Naive thymus-derived CD8-positive, alpha-beta T cell (primary cell): ENCODE measurements at places on chromosomes 13 and 19. TPM values are rescaled to one million over a fixed set of nuclear protein-coding genes. Genes with fewer than 3 reads are reported as not detected.

PABPC3 gene
- 0.16 TPM for polyA plus RNA-seq

KCTD15 gene
- polyA plus RNA-seq: not detected

DNA sequence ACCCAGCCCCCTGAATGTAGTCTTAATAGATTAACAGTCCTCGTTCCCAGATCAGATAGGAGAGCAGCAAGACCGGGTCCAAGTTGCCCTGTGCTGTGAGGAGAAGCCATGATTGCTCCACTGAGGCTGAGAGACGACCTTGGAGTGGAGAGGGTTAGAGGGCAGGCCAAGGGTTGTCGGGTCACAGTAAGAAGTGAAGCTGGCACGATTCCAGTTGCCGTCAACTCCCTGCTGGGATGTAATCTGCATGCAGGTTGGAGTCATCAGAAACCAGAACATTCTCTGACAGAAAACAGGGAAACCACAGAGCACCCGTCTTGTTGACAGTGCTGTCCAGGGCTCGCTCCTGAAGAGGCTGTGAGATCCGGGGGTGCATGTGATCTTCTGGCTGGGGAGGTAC is 19.0 kb upstream of the ATP11A start:
- peaks cover 11% of the 10 kb centered on the region for H3K4me1 ChIP-seq
- H3K27ac ChIP-seq: no peak overlapping the region
- DNase-seq: no peak
- no peaks in the 10 kb centered on the region for H3K36me3 ChIP-seq
- H3K27me3 ChIP-seq: peaks cover 5% of the 10 kb centered on the region

GRCh38 chr19:28949535-28949934 is 263.4 kb downstream of the UQCRFS1 start:
- H3K36me3 ChIP-seq: no peaks in the 10 kb centered on the region
- H3K4me1 ChIP-seq: no peaks in the 10 kb centered on the region
- no peaks in the 10 kb centered on the region for H3K27me3 ChIP-seq
- no peak overlapping the region for H3K4me3 ChIP-seq
- H3K27ac ChIP-seq: no peak overlapping the region
- DNase-seq: no peak

GRCh38 chr13:91031508-91031907 is 316.0 kb upstream of the MIR17HG start:
- H3K4me1 ChIP-seq: no peaks in the 10 kb centered on the region
- no peak for DNase-seq
- peaks cover 6% of the 10 kb centered on the region for H3K27me3 ChIP-seq
- no peak overlapping the region for H3K4me3 ChIP-seq

DNA sequence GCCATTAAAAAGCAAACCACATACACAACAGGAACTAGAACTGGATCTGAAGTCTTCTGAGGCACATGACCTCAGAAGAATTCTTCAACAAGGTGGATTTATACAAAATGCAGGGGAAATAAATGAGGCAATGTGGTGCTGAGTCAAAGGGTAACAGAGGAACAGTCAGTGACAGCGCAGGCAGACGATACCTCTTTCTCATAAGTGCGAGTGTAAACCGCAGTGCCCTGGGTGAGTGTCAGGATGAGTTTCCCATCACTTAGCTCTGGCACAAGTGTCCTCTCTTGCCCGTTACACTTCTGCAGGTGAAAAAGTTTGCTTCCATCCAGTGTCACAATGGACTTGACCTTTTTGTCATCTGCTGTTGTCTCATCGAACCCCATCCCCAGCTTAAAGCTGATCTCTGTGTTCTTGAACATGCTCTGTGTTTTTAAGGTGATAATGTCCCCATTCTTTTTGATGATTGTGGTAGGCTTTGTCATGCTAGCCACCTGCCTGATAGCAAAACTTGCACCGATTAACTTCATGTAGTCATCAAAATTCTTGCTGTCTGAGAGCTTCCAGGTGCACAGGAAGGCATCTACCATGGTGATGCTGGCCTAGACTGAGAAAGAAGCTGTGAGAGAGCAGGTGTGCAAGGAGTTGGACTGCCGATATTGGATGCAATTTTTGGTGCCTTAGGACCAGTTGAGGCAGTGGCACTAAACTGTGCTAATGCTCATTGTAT is 97.3 kb downstream of the AKAP11 start:
- DNase-seq: no peak
- no peak overlapping the region for H3K27ac ChIP-seq
- no peaks in the 10 kb centered on the region for H3K36me3 ChIP-seq
- no peak overlapping the region for H3K4me3 ChIP-seq
- no peaks in the 10 kb centered on the region for H3K27me3 ChIP-seq

C1QTNF9B gene
- not detected for polyA plus RNA-seq

GPC6 gene
- not detected for polyA plus RNA-seq

SMAD9 gene
- 0.03 TPM for polyA plus RNA-seq

- H3K27me3 ChIP-seq: no peaks in the 10 kb centered on the region
- peaks cover 8% of the 10 kb centered on the region for H3K4me1 ChIP-seq
- no peak for DNase-seq
- H3K4me3 ChIP-seq: no peak overlapping the region
- no peaks in the 10 kb centered on the region for H3K36me3 ChIP-seq
Observed at GRCh38 chr13:97379386-97379785, 54.6 kb upstream of the RAP2A start.

DNA sequence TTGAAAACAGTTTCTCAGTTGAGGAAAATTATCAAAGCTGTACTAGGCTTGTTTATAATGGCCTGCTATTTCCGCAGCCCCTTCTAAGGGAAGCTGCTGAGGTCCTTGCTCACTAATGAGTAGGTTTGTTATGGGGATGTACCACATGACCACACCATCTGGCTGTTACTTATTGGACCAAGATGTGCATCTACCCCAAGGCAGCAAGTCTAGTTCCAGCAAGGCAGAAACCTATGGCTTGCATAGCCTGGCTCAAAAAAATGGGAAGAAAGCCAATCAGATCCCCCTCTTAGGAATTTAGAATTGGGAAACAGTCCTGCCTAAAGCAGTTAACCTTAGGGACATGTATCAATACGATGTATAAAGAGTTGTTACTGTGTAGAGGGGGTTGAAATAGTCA is 186.5 kb upstream of the SPRY2 start:
- H3K4me3 ChIP-seq: no peak overlapping the region
- no peaks in the 10 kb centered on the region for H3K36me3 ChIP-seq
- no peaks in the 10 kb centered on the region for H3K27me3 ChIP-seq

DNA sequence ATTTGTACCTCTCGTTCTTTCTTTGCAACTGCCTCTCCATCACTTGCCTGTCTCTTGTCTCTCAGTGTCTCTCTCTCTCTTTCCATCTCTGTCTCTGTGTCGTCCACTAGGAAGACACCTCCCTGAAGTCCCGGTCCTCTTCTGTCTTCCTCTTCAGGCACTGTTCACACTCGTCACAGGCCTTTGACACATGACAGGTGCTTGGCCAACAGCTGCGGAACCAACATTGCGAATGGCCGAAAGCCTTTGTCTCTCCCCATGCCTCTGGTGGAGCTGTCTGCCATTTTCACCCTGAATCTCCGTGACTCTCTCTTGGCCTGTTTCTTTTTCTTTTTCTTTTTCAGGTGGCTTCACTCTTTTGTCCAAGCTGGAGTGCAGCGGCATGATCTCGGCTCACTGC is 2.8 kb downstream of the HIPK4 start:
- DNase-seq: no peak
- H3K4me3 ChIP-seq: no peak overlapping the region
- no peaks in the 10 kb centered on the region for H3K27me3 ChIP-seq
- H3K36me3 ChIP-seq: no peaks in the 10 kb centered on the region
- H3K27ac ChIP-seq: no peak overlapping the region

DNA sequence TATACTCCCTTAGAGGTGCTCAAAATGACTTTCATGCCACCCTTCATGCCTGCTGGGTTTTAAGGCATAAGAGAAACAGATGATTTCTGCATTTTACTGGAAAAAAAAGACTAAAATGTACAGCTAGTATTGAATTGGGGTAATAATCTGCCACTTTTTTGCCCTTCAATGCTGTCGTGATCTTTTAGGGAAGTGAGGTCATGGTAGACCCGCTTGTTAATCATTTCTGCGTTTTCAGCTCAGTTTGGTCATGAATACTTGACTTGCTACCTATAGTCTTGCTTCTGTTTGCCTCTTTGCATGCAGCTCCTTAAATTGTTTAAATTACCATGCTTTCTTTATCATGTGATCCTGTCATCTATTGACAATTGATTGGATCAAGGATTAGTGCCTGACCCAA is 90.4 kb downstream of the PCCA start:
- DNase-seq: no peak
- H3K27me3 ChIP-seq: no peaks in the 10 kb centered on the region
- no peak overlapping the region for H3K27ac ChIP-seq
- peaks cover 20% of the 10 kb centered on the region for H3K4me1 ChIP-seq
- no peaks in the 10 kb centered on the region for H3K36me3 ChIP-seq
- no peak overlapping the region for H3K4me3 ChIP-seq

DNA sequence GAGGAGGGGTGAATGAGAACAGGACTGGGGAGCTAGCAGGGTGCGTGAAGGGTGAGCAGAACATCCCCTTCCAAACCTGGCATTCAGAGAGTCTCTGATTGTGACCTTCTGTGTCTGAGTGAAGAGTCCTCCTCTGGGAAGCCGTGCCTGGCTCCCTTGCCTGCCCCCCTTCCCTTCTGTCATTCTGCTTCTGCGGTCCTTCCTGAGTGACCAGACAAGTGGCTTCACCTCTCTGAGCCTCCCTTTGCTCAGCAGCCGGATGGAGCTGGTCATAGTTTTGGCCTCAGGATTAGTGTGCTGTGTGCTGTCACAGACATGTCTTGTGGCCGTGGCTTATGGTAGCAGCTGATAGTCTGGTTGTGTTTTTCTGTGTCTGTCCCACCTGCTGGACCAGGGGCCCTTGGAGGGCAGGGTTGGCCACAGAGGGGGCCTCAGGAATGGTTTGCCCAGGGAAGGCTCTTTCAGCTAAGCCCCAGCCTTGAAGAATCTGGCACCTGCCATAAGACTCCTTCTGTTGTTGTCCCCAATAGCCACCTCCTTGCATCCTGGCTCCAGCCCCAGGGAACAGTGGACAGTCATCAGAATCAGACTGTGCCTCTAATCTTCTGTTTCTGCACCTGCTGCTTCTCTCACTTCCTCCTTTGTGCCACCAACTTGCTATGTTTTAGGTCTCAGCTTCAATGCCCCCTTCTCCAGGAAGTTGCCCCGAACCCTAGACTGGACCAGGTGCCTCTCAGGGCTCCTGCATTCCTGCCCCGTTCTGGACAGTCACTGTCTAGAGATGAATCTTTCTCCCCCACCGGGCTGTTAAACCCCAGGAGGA is 5.9 kb downstream of the CLPTM1 start:
- DNase-seq: no peak
- no peak overlapping the region for H3K4me3 ChIP-seq
- peaks cover 26% of the 10 kb centered on the region for H3K4me1 ChIP-seq
- H3K27me3 ChIP-seq: no peaks in the 10 kb centered on the region

DNA sequence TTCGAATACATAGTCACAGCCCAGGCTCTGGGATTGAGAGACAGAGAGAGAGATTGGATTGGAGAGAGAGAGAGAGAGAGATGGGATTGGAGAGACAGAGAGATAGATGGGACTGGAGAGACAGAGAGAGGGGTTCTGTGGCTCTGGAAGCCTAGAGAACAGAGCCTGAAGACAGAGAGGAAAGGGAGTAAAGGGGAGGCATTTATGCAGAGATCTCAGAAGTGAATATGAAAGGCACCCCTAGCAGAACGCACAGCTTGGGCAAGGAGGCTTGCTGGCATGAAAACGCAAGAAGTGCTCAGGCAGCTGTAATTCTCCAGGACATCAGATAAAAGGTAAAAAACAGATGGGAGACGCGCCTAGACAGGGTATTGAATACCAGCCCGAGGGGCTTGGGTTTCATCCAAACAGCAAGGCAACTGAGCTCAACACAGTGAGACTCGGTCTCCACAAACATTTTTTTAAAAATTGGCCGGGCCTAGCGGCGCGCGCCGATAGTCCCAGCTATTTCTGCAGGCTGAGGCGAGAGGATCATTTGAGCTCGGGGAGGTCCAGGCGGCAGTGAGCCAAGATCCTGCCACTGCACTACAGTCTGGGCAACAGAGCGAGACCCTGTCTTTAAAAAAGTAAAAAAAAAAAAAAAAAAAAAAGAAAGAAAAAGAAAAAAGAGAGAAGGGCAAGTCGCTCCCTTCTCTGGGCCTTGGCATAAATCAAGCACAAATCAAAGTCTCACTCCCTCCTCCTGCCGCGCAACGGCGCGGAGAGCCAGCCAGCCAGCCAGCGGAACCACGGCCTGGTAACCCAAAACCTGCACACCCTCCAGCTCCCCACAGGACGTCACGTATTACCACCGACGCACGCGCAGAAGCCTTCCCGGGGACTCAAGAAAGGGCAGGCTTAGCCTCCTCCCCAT is 774 bp upstream of the PPP2R1A start:
- peaks cover 46% of the 10 kb centered on the region for H3K4me1 ChIP-seq
- peak overlapping the region; percentile 99 for H3K27ac ChIP-seq
- H3K27me3 ChIP-seq: no peaks in the 10 kb centered on the region
- peak overlapping the region; percentile 97 for H3K4me3 ChIP-seq
- no peaks in the 10 kb centered on the region for H3K36me3 ChIP-seq

DNA sequence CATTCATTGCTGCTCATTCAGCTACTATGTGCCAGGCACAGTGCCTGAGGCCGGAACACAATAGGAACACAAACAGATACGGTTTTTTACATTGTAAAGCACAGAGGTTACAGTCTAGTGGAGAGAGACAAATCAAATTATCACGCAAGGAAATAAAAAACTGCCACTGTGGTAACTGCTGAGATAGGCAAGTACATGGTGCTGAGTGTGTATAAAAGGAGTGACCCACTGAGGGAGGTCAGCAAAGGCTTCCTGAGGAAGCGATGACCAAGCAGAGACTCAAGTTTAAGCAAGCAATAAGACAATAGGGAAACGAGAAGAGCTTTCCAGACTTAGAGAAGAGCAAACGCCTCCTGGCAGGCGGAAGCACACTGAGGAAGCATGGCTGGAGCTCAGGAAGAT is 56.4 kb downstream of the NUFIP1 start:
- no peak for DNase-seq
- H3K27me3 ChIP-seq: peaks cover 15% of the 10 kb centered on the region
- no peak overlapping the region for H3K27ac ChIP-seq
- H3K36me3 ChIP-seq: no peaks in the 10 kb centered on the region
- H3K4me3 ChIP-seq: no peak overlapping the region

DNA sequence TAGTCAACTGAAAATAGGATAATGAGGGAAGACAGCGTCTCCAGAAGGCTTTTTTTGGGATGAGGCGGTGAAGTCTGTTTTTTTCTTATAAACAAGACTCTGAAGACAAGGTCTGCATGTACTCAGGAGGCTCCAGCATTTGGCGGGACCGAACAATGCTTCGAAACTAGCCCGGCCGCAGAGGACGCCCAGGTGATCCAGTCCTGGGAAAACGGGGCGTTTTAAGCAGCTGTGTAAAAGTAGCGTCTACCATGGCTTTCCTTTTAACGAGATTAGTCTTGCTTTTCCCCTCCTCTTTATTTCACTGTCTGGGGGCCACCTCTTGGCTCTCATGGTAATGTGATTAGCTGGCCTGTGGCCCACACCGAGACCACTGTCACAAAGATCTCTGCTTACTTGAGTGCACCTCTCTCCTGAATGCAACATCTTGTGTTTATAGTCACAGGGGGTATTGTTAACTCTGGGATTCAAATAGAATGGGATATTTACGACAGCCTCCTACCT is 29.4 kb upstream of the GTF3A start:
- no peak overlapping the region for H3K27ac ChIP-seq
- DNase-seq: no peak
- no peaks in the 10 kb centered on the region for H3K4me1 ChIP-seq
- no peaks in the 10 kb centered on the region for H3K27me3 ChIP-seq
- no peak overlapping the region for H3K4me3 ChIP-seq

GRCh38 chr19:39829702-39830275 is 4.2 kb downstream of the DYRK1B start:
- peaks cover 28% of the 10 kb centered on the region for H3K4me1 ChIP-seq
- no peak for DNase-seq
- no peak overlapping the region for H3K4me3 ChIP-seq
- H3K27ac ChIP-seq: no peak overlapping the region

- H3K36me3 ChIP-seq: no peaks in the 10 kb centered on the region
- H3K4me3 ChIP-seq: no peak overlapping the region
- no peak overlapping the region for H3K27ac ChIP-seq
- H3K27me3 ChIP-seq: peaks cover 3% of the 10 kb centered on the region
- DNase-seq: no peak
Observed at GRCh38 chr13:108947551-108948030, 318.2 kb downstream of the MYO16 start.
